ENCODE measurements at places on chromosomes 11 and 22.

DNA sequence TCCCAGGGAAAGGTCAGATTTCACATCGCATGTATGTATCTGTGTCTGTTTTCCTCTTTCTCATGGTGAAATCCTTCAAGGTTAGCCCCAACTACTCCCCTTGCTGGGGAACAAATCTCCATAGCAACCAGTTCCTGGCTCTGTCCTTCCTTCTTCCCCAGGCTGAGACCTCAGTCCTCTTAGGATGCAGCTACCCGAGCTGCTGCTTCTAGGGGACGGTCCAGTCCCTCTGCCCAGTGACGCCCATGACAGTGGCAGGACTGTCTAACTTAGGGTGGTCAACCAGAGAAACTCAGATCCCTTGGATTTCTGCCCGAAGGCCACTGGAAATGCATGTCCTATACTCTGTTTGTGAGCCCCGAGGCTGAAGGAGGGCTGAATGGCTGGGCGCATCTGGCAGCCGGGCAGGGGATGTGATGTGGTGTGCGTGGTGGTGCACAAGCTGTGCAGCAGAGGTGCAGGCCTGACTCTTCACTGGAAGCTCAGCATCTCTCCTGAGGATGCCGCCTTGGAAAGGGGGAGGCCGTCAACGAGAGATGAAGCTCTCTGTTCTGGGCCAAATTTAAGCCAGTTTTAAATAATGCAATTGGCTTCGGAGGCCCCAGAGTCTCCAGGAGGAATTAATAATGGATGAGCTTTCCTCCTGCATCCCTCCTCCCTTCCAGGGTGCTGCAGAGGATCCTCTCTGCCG, 118.7 kb upstream of the B3GAT1 start:
- DNase-seq: no peak

GRCh38 chr11:129944696-129945095, 49.3 kb upstream of the NFRKB start:
- DNase-seq: no peak

DNA sequence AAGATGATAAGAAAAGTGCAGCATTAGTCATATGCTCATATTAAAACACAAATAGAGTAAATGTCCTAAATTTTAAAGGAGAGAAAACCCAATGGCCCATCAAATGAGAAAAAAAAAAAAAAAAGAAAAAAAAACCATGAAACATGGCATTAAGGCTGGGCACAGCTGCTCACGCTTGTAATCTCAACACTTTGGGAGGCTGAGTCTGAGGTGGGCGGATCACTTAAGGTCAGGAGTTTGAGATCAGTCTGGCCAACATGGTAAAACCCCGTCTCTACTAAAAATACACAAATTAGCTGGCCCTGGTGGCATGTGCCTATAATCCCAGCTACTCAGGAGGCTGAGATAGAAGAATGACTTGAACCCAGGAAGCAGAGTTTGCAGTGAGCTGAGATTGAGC, 515.5 kb upstream of the ANO3 start:
- no peak for DNase-seq

- no peak for DNase-seq
Measured at GRCh38 chr11:92580908-92581307, 356.3 kb downstream of the FAT3 start.

DNA sequence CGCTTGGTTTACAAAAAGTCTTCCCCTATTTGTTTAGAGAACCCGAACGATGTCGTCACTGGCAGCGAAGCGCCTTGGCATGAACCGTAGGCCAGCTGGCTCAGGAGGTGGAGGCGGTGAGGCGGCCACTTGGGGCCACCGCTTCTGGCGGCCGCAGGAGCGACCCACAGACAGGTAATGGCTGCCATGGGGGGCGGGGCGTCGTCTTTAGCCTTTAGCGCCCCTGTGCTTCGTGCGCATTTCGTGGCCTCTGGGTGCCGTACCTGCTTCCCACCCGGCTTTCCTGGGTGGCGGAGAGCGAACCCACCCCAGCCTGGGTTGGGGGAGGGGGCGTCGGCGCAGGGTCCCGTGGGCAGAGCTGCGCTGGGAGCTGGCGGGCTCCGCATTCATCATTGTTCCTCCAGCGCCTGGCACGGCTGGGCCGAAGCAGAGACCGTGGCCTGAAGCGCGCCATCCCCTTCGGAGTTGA, 469 bp upstream of the OSBP2 start:
- DNase-seq: peak; percentile 43

DNA sequence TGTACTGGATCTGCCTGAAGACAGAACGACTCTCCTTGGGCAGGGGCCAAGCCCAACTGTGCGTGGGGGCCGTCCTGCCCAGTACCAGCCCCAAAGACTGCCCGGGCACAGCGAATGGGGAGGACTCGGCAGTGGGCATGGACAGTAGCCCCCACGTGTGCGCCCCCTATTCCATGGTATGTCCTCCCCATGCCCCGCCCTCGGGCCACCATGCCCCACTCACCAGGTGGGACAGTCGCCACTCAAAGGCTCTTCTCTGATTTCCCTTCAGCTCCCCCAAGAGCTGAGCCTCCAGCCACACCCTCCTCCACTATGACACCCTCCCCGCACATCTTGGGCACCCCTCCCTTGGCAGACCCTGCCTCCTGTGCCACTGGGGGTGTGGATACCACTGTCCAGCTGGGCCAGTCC, 43.5 kb downstream of the GNB1L start:
- DNase-seq: no peak

DNA sequence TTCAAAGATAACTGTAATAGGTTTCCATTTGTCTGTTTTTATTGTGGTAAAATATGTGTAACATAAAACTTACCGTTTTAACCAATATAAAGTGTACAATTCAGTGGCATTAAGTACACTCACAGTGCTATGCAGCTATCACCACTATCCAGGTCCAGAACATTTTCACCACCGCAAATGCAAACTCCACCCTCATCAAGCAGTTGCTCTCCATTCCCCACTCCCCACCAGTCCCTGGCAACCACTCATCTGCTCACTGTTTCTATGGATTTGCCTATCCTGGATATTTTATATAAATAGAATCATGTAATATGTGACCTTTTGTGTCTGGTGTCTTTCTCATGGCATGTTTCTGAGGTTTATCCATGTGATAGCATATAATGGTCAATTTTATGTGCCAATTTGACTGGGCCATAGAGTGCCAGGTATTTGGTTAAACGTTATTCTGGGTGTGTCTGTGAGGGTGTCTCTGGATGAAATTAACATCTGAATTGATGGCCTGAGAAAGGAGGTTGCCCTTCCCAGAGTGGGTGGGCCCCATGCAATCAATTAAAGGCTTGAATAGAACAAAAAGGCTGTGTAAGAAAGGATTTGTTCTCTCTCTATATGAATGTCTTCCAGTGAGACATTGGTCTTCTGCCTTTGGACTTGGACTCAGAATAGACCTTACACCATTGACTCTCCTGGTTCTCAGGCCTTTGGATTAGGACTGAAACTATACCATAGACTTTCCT, 17.2 kb upstream of the SMCO4 start:
- no peak for DNase-seq

DNA sequence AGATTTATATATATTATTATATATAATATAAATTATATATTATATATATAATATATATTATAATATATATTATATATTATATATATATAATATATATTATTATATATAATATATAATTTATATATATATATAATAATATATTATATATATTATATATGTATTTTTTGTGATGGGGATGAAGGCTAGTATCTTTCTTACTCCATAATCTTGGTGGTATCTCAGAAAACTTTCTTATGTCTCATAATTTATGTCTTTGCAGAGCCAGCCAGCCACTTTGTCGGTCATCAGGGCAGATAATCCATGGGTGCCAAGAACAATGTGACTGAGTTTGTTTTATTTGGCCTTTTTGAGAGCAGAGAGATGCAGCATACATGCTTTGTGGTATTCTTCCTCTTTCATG, at the start of gene OR4S1:
Gene OR4S1, plus strand, starts transcription at position 301 of the 400 bp plus-strand sequence. Its CDS starts 0 bp downstream, at position 301.
- no peak for DNase-seq

GRCh38 chr11:109363682-109364081, 58.3 kb upstream of the C11orf87 start:
- DNase-seq: no peak

GRCh38 chr11:22037505-22037904, 155.4 kb upstream of the ANO5 start:
- DNase-seq: no peak

DNA sequence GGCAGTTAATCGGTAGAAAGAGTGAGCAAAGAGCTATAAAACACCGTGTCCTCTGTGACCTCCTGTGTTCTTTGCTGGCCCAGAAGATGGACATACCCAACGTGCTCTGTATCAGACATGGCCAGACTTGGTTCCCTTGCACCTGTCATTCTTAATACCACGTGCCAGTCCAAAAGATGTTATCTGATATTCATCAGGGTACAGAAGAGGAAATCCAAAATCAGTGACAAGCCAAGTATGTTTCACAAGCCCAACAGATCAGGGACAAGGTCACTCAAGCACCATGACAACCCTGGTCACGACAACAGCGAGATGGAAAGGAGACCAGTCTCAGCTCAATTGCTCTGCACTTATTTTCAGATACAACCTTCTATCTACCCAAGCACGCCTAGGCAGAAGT, 3.4 kb downstream of the LRP4 start:
- no peak for DNase-seq

GRCh38 chr22:28799606-28800307, 612 bp downstream of the XBP1 start:
- no peak for DNase-seq

- DNase-seq: no peak
Measured at GRCh38 chr11:12239396-12239795, 129.0 kb downstream of the MICAL2 start.

GRCh38 chr11:74397501-74398243, 561 bp downstream of the PGM2L1 start:
- no peak for DNase-seq

Measured in left renal cortex interstitium (tissue), 4 donors.